ENCODE measurements at places on chromosomes 5 and 9.

DNA sequence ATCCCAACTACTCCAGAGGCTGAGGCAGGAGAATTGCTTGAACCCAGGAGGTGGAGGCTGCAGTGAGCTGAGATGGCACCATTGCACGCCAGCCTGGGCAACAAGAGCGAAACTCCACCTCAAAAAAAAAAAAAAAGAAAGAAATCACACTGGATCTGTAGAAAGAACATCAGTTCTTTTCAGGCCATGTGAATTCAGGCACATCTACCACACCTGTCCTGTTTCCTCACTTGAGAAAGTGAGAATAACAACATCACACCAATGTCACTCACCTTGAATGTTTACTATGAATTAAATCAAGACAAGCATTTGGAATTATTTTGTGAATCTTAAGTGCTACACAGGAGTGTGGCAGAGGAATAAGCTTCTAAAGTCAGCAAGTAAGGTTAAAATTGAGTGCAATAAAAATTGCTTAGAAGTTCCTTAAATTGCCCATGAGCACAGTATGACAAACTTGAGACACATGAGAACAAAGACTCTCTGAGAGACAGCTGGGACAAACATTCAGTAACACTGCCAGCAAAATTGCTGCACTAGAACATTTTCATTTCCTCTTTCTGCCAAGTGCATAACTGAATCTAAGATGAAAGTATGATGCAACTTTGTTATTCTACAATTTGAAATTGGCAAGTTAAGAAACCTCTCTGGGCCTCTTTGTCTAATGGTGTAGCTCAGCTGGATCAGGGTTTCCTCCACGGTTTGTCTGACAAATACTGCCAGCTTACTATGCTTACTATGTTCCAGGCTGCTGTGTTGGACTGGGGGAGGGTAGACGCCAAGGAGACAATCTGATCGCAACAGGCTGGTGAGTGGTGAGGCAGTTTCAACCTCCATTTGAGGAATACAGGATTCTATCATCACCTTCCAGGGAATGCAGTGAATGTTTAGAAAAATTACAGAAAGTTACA is 1.9 kb upstream of the RIC1 start:
- peak; percentile 61 for DNase-seq

DNA sequence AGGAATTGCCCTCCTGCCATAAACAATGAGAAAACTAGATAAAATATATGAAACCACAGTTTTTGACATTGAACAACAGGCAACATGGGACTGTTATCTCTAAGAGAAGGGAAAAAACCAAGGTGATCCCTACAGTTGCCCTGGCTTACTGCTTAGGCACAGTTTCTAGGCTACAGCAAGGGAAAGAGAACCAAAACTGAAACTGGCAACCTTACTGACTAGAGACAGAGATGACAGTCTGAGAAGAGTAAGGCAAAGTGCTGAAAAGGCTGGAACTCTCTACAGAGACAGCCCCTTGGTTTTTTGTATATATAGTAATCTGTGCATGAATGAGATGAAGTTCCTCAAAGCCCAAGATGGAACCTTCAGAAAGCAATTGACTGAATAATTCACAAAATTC is 36.2 kb upstream of the REEP2 start:
- DNase-seq: no peak

- no peak for DNase-seq
Observed at GRCh38 chr5:106680330-106680729, 990.4 kb downstream of the EFNA5 start.

DNA sequence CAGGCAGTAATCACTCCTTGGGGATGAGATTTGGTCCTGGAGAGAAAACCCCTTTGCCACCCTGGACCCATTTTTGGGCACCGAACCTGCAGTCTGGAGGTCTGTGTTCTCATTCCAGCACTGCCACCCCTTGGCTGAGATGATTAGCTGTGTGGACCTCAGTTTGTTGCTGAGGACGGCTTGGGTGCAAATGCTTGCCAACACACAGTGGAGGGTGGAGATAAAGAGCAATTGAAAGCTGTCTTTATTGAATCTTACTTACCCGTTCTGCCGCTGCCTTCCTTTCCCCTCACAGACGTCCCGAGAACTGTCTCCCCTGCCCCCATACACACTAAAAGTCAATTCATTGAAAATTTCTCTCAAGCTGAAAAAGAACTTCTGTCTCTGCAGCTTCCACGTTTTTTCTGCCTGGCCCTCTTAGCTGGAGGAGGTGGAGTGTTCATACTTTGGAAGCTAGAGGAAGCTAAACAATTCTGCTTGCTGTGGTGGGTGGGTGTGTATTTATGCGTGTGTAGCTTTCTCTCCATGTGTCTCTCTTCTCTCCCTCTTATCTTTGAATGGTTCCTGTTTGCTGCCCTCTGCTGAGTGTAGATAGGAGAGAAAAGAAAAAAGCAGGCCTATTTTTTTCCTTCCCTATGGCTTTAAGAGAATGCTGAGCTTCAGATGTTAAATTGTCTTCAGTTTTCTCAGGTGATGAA is 6.6 kb downstream of the GALNT10 start:
- peak; percentile 30 for DNase-seq

DNA sequence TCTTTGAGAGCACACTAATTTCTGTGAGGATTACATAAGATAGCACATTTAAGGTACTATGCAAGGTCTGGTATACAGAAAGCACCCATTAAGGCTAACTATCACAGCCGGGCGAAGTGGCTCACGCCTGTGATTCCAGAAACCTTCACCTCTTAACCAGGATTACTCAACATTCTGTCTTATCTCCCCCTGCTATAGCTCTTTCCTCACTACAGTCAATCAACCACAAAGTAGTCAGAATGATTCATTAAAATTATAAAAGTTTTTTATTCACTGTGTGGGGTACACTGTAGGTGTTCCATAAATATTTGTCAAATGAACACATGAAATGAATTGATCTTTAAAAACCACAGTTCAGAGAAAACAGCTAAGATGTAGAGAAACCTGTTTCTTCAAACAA is 48.7 kb downstream of the CHD1 start:
- DNase-seq: no peak

DNA sequence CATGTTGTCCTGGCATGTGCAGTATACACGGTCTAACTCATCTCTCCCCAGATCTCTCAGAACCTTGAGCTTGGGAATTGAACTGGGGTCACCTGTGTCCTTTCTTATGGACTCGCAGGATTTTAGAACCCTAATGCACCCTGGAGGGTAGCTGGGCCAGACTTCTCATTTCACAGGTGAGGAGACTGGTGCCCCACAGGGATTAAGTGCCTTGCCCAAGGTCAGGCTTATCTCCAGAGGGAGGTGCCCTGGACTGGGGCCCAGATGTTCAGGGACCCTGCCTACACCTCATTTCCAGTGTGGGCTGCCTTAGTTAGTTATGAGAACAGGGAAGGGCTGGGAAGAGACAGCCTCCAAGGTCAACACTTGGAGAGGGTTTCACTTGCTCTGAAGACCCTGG is 4.0 kb upstream of the NUP214 start:
- DNase-seq: no peak

- DNase-seq: no peak
Observed at GRCh38 chr5:97528941-97529340, 345.9 kb upstream of the RIOK2 start.

GRCh38 chr5:112646139-112646936 is 91.3 kb upstream of the APC start:
- DNase-seq: no peak

DNA sequence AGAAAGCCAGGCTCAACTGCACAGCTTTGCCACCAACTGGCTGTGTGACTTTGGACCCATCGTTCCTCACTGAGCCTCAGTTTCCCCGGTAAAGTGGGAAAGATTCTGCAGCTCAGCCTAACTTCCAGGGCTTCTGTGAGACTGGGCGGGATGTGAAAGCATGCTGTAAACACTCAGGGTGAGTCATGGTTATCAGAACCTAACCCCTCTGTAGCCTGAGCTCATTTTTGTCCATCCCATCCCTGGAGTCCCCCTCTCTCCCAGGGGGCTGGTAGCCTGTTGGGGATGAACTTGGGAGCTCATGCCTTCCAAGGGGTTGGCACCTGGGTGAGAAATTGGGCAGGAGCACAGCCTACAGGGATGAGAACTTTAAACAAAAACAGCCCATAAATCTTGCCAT is 2.3 kb downstream of the CCDC69 start:
- DNase-seq: no peak

DNA sequence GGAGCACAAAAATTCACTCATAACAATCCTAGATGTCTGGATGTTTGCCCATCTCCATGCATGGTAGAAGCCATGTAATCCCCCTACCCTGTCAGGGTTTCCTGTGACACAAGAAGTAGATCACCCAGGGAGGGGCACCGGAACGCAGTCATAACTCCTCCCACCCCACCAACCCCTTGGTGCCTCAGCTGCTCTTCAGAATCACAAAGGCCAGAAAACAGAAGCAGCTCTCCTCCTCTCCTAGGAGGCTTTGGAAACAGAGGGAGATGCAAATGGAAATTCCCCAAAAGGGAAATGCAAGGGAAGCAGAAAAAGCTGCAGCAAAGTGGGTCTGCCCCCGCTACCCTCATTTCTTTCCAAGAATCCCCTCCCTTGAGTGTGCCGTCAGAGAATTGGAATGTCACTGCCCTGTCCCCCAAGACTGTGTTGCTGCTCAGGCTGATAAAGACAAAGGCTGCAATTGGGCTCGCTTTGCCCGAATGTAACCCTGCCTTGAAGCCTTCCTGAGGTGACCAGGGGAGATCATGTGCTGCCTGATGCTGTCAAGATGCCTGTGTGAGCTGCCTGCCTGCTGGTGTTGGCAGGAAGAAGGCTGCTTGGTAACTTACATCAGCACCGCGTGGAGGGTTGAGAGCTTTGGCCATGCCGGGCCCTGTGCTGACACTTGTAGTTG is 65.5 kb upstream of the ABCA1 start:
- DNase-seq: peak; percentile 28

Data from CD4-positive, alpha-beta T cell treated with Interleukin-21 for 1 hour (primary cell).